AG04450 (cell line): ENCODE measurements at places on chromosomes 11 and 22.

DNA sequence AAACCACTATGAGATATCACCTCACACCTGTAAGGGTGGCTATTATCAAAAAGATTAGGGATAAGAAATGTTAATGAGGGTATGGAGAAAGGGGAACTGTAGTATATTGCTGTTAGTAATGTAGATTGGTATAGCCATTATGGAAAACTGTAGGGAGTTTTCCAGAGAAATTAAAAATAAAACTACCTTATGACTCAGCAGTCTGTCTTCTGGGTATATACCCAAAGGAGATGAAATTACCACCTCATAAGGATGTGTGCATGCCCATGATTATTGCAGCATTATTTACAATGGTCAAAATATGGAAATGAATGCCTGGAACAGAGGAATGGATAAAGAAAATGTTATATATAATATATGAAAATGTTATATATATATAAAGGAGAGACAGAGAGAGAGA lies 303.8 kb downstream of the METTL15 start:
- no peak for DNase-seq

- no peak for DNase-seq
Observed at GRCh38 chr11:93986716-93987115, 34.4 kb upstream of the HEPHL1 start.

DNA sequence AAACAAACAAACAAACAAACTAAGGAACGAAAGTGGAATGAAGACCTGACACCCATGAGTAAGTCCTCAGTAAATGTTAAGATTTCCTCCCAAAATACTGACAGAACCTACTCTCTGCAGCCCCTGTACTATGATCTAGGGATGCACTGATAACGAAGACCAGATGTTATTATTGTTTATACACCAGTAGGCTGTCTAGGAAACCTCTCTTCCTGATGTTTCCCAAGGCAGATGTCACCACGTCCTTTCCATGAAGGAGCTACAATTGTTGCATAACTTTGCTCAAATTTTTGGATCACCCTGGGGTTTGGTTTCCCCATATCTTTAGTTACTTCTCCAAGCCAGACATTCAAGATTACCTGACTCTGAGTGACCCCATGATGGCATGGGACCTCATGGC lies 340.7 kb downstream of the MIAT start:
- DNase-seq: no peak

GRCh38 chr11:34222030-34222429 lies 116.6 kb downstream of the NAT10 start:
- DNase-seq: no peak

- peak; percentile 3 for DNase-seq
Observed at GRCh38 chr11:27757953-27758352, 57.7 kb upstream of the BDNF start.

DNA sequence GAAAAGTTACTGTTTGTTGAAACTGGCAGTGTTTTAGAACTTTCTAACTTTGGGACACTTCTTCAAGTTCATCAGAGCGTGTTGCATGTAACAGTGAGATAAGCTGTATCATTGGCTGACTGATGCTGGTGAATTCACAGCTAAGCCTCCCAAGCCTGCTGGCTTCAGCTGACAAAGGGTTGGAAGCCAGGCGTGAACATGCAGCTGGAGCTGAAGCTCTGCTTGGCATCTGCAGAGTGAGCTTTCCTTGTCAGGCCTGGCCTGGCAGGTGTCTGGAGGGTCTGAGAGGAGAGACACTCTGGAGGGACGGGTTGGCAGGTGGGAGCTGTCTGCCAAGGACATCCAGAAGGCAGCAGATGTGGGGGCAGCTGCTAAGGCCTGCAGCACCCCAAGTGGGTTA lies 1.5 kb downstream of the AMPD3 start:
- DNase-seq: no peak

DNA sequence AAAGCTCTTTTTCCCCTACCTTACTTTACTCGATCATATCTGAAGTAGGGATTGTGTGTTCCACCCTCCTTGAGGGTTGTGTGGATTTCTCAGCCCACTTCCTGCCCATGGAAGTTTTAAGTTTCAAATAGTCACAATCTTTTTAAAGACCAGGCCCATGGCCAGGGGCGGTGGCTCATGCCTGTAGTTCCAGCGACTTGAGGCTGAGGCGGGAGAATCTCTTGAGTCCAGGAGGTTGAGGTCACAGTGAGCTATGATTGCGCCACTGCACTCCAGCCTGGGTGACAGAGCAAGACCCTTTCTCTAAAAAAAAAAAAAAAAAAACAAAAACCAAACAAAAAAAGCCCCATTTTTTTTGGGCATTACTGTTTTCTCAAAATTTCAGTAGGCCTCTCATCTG lies 36.3 kb upstream of the LRRC10B start:
- no peak for DNase-seq

DNA sequence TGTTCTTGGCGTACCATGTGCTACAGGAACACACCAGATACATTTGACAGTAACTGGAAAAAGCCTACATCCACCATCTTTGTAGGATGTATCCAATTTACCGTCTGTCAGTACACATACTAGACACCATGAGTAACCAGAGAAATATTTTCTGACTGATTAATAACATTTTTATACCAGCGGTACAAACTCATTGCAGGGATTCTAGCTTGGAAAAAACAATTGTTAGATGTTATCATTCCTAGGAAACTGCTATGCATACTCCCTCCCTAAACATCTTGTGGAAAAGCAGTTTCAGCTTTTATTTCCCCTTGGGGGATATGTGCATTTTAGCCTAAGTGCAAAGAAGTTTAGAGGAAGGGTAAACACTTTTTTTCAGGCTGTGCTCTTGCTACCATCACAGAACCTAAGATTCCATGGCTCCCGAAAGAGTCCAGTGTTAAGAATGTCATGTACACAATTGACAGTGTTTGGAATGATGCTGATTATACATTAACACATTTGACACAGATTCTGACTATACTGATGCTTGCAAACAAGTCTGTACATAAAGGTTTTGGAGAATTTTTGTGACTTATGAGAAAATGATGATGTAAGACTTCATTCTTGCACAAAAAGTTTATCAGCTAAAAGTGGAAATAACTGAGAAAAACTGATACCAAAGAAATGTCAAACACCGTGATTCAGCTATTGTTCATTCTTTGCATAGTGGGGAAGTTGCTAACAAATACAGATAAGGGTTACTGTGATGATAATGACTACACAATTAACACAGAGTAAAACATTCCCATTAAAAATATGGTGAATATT lies 23.7 kb downstream of the NCF4 start:
- DNase-seq: no peak

GRCh38 chr11:110077831-110078325 lies 15.3 kb upstream of the ZC3H12C start:
- DNase-seq: no peak

DNA sequence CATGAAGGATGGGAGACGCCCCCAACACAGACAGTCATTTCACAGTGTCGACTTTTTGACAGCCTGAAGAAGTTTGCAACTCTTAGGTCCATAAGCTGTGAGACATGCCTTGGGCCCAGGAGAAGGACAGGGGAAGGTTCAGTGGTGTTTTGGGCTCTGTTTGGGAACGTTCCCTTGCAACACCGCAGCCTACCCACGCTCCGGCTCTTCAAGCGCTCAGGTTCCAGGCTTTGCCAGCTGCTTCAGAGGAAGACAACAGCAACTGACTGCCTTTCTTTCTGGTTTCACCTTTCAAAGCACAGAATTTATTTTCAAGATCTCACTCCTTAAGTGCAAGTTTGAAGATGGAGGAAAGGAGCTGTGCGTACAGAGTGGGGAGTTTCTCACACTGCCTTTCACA lies 575.8 kb upstream of the B3GAT1 start:
- DNase-seq: no peak

GRCh38 chr22:22075382-22076163 lies 93.0 kb upstream of the TOP3B start:
- DNase-seq: no peak

DNA sequence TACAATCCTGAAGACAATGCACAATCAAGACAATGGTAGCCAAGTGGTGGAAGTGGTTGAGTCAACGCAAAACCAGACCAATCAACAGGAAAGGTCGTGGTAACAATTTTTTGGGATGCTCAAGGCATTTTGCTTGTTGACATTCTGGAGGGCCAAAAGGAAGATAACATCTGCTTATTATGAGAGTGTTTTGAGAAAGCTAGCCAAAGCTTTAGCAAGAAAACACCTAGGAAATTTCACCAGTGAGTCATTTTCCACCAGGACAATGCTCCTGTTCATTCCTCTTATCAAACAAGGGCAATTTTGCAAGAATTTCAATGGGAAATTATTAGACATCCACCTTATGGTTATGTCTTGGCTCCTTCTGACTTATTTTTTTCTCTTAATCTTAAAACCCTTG lies 1932.2 kb upstream of the RAG2 start:
- DNase-seq: no peak

- DNase-seq: no peak
Observed at GRCh38 chr11:105315287-105315686, 175.7 kb upstream of the CARD18 start.

- DNase-seq: no peak
Observed at GRCh38 chr11:47847892-47848699, at the start of gene NUP160. NUP160 (minus strand) TSS chr11:47848350; CDS start chr11:47848318, 32 bp downstream.

GRCh38 chr11:102332611-102332994 lies 14.4 kb upstream of the BIRC2 start:
- no peak for DNase-seq

- no peak for DNase-seq
Observed at GRCh38 chr22:24322522-24322921, 51.9 kb downstream of the SPECC1L start.

GRCh38 chr11:65262776-65263175 lies 1.0 kb downstream of the POLA2 start:
- no peak for DNase-seq

GRCh38 chr11:104060004-104060794 lies 23.8 kb downstream of the DDI1 start:
- no peak for DNase-seq

- no peak for DNase-seq
Observed at GRCh38 chr11:34313099-34313517, 44.7 kb downstream of the ABTB2 start.

GRCh38 chr11:114197799-114198500 lies 98.2 kb upstream of the NNMT start:
- DNase-seq: peak; percentile 54

DNA sequence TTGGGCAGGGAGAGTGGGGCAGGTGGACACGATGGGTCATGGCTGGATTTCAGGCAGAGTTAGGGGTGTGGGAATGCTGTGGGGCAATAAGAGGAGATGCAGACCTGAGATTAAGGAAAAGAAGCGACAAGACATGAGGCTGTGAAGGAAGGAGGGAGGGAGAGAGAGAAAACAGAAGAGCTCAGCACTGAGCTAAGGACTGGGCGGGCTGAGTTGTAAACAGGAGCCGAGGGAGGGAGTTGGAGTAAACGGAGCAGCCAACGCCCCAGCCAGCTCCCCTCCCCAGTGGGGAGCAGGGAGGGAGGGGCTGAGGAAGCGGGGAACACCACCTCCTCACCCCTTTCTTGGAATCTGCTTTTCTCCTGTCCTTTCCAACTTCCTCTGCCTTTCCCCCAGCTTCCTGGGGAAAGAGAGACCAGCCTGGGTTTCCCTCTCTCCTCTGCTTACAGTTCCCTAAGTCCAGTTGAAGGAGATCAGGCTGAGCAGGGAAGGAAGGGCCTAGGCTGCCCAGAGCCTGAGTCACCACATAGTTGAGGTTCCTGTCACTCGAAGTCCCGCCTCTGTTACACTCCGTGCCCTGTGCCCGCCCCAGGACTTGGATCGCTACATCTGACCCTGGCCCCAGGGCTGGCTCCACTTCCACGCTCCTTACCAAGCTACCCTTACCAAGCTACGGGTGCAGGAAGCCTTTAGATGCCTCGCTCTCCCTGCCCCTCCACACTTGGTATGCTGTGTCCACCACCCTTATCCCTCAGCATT lies 6.7 kb upstream of the AHNAK start:
- DNase-seq: peak; percentile 84

- no peak for DNase-seq
Observed at GRCh38 chr22:48981371-48982061, 846.2 kb downstream of the BRD1 start.

DNA sequence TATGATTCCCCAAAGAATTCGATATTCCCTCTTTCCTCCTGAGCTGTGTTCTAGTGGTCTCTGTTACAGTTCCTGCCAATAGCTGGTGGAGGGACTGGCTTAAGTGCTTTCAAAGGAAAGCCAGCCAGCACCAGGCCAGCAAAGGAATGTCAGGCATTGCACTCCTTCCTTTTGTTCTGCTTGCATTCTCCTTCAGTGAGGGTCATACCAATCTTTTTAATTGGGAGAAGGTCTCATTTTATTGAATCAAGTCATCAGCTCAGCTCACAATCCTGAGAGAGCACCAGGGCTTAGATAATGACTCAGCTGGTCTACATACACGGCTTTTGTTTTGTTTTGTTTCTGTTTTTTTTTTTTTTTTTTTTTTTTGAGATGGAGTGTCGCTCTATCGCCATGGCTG lies 222.9 kb downstream of the NAV2 start:
- DNase-seq: no peak
